ENCODE measurements at places on chromosomes 4 and X.

- no peak for DNase-seq
These were observed 180.9 kb downstream of the DACH2 start for GRCh38 chrX:86329174-86329573.

DNA sequence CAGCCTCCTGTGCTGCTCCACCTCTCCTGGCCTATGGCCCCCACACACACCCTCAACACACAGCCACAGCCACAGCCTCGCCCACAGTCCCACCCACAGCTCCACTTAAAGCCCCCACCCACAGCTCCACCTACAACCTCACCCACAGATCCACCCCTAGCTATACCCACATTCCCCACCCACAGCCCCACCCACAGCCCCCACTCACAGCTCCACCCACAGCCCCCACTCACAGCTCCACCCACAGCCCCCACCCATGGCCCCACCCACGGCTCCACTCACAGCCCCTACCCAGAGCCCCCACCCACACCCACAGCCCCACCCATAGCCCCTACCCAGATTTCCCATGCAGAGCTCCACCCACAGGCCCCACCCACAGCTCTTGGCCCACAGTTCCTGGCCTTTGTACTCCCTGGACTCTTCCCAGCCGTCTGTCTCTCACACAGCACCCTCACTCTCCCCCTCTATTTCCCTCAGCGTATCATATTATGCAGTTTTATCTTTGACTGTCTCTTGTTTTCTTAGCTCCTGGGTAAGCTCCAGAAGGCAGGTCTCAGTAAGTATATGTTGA is 322.5 kb downstream of the EVC2 start:
- DNase-seq = no peak

DNA sequence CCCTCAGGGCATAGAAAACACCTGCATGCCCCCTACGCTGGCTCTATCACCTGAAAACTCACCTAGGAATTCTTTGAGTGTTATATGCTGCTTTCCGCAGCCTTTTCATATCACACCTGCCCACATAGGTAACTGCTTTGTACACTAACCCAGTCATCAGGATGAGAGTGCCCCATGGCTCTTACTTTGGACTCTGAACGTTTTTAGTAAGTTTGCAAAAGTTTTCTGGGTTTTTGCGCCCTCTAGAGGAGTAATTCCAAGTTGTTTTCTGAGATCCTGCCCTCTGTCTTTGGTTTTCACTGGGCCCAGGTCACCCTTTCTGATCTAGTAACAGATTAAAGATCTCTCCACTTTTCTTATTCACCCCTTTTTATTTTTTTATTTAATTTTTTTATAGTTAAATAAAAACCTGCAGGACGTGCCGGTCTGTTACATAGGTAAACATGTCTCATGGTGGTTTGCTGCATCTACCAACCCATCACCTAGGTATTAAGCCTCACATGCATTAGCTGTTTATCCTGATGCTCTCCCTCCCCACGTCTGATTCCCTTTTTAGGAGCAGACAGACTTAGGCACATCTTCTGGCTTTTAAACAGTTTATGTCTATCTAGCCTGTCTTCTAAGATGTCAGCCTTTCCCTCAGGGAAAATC is 139.2 kb downstream of the NWD2 start:
- DNase-seq = peak; percentile 39

DNA sequence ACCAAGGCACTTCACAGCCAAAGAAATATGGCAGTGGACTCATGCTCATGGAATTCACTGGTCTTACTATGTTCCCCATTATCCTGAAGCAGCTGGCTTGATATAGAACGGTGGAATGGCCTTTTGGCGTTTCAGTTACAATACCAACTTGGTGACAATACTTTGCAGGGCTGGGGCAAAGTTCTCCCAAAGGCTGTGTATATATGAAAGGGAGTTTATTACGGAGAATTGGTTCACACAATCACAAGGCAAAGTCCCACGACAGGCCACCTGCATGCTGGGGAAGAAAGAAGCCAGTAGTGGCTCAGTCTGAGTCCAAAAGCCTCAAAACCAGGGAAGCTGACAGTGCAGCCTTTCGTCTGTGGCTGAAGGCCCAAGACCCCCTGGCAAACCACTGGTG is 50.8 kb upstream of the SMARCAD1 start:
- no peak for DNase-seq

GRCh38 chr4:6779667-6780565 is 2.6 kb upstream of the KIAA0232 start:
- no peak for DNase-seq

- no peak for DNase-seq
These were observed 62.3 kb downstream of the STAG2 start for GRCh38 chrX:124023838-124024238.

DNA sequence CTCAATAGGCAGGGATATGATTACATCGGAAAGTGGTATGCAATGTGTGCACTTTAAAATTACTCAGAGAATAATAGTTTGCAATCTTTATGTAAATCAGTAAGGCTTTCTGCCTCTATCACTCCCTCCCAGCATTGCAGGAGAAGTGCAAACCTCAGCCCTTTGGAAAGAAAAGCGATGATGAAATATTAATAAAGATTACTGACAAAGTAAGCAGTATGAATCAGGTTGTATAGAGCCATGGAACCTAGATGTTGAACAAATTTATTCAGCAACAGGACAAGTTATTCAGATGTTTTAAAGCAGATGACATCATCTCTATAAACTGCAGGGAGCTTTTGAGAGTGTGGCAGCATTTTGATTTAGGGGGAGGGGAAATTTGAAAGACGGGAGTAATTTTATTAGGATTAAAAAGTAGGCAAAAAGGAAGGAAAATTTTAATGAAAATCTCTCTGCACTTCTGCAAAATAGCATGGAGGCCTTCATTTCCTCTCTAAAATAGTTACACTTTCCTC is 631.7 kb upstream of the GRIA3 start:
- DNase-seq = no peak

- DNase-seq = no peak
These were observed 36.2 kb downstream of the PAPSS1 start for GRCh38 chr4:107683873-107684272.

Measured in left renal pelvis (tissue), 4 donors.